Sigmoid colon (tissue), 7 donors: ENCODE measurements at places on chromosomes 5 and 9. TPM values are rescaled to one million over a fixed set of nuclear protein-coding genes. Genes with fewer than 3 reads are reported as not detected.

DNA sequence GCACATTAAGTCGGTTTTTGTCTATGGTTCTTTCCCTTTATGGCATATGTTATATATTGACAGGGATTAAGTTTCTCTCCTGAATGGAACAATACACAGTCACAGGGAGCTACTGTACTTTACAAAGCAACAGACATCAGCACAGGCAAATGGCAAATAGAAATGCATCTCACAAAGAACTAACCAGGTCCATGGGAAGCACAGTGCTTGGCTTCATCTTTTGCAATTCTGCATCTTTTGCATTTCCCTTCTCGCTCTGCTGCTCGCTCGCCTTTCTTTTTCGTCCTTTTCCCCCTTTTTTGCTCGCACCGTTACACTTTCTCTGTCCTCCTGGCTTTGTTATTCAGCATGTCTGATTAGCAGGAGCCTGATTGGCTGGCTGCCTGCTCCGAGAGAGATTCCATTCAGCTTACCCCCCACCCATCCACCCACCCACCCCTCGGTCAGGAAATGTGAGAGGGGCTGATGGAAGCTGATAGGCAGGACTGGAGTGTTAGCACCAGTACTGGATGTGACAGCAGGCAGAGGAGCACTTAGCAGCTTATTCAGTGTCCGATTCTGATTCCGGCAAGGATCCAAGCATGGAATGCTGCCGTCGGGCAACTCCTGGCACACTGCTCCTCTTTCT is at the start of gene ADAMTSL1:
ADAMTSL1 (plus strand) TSS at position 502 of the 628 bp plus-strand sequence; CDS start at position 582, 80 bp downstream.
- peak; percentile 74 for DNase-seq

TAF1L gene
- not detected for polyA plus RNA-seq

- no peak for DNase-seq
These were observed 9.8 kb downstream of the LARP1 start for GRCh38 chr5:154764967-154765366.

DNA sequence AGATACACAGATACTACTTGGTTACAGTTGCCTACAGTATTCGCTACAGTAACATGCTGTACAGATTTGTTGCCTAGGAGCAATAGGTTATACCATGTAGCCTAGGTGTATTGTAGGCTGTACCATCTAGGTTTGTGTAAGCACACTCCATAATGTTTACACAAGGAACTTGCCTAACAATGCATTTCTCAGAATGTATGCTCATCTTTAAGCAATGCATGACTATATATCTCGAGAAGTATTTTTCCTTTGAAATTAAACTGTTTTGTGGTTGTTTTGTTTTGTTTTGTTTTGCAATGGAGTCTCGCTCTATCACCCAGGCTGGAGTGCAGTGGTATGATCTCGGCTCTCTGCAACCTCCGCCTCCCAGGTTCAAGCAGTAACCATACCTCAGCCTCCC is 25.3 kb downstream of the LRRC70 start:
- no peak for DNase-seq

GCNT1 gene
- 6.6 TPM for polyA plus RNA-seq

DNA sequence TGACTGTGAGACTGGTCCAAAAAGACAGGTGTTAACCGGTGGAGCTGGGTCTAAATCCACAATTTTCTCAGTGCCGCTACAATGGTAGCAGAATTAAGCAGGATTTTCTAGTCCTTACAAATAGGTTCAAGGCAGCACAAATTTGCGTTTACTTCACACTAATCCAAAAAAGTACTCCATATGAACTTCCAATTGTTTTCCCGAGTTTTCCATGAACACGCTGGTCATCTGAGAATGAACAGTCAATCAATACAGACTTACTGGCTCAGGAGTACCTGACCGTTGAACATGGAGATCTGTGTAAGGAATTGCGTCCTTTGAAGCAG is 709 bp downstream of the SLC35D2 start:
- DNase-seq, result no peak

DNA sequence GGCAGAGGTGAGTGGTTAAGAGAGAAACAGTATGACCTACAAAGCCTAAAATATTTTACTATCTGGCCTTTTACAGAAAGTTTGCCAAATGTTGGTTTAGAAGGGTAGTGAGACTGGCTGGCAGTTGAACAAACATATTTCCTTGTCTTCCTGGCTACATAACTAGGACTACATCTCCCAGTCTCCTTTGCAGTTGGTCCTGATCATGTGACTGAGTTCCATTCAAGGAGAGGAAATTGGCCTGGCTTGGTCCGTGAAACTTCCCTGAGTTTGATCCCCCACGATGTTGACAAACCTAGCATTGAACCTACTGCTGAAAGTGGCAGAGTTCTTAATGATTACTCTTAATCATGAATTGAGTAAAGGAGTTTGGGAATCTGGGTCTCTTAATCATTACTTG is 280.8 kb downstream of the SLIT3 start:
- DNase-seq, result no peak

SLC6A18 gene
- polyA plus RNA-seq, result not detected
